WTC11 (cell line): ENCODE measurements at places on chromosomes 12 and 14.

GRCh38 chr12:57620936-57621496, 9.8 kb downstream of the ARHGEF25 start:
- DNase-seq, result no peak

GRCh38 chr14:34355584-34356263, 106.3 kb downstream of the SPTSSA start:
- no peak for DNase-seq

DNA sequence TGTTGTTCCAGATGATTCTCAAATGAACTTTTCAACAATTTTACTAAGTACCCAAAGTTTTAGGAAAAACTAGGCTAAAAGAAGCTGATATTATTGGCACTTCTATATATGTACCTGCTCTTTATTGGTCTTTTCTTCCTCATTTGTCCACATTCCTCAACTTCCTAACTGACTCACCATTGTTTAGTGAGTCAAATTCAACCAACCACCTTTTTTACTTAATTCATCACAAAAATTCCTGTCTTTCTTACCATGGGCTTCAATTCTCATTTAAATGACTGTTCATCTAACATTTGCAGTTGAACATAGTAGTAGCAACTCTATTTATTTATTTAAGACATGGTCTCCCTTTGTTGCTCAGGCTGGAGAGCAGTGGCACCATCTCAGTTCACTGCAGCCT, 47.6 kb upstream of the SLC2A13 start:
- no peak for DNase-seq

DNA sequence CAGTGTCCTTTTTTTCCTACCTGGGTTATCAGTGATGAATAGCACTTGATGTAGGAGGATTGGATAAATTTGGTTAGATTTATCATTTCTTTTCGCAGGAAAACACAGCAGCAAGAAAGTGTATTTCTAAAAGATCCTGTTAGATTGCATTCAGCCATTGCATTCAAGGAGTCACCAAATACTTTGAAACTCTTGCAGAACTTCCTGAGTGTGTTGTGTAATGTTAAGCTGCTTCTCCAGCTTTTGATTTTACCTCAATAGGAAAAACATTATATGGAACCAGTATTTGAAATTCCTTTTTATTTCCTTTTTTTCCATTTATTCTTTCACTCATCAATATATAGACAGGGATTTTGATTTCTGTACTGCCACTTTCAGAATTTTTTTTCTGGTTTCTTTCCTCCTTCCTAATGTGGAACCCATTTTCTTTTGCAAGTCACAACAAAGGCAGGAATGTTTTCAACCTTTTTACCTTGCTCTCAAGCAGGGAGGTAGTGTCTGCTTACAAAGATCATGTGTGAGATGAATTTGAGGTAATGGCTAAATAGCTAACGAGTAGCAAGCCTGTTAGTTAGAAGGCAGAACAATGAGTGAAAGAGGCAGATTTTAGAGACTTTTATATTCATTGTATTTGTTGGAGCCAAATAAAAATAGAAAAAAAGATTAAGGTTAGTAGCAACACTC, 56.2 kb downstream of the PPHLN1 start:
- no peak for DNase-seq

DNA sequence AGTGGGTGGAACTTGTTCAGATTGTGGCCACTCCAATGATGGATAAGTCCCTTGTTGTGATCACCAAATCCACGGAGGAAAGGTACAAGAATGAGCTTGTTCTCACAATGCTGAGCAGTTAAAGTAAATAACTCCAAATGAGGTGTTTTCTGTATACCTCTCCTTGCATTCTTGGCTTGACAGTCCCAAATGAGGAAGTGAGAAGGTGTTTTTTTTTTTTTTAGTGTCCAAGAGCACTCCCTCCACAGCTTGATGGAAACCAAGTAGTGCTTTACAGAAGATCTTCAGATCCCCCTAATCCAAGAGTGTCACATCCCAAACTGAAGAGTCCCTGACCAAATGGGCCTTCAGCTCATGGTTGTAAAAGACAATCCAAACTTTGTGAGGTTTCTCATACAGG, 153.6 kb downstream of the ATP23 start:
- no peak for DNase-seq

DNA sequence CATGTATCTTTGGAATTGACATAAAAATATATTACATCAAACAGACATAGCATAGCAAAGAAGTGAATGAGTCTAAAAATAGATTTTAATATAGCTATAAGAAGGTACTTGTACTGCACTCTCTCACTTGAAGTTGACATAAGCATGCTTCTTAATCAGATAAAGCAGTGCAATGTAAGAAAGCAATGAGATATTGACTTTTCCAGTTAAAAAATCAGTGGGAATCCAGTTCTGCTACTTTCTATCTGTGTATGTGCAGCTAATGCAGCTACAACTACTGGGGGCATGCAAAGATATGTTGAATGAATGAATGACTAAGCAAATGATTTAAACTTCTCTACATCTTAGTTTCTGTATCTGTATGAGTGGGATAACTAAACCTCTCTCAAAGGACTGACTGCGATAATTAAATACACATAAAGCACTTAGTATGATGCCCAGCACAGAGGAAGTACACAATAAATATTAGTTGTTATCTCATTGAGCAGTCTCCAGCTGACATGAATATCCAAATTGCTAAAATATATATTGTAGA, 10.3 kb downstream of the WASHC3 start:
- DNase-seq, result no peak

DNA sequence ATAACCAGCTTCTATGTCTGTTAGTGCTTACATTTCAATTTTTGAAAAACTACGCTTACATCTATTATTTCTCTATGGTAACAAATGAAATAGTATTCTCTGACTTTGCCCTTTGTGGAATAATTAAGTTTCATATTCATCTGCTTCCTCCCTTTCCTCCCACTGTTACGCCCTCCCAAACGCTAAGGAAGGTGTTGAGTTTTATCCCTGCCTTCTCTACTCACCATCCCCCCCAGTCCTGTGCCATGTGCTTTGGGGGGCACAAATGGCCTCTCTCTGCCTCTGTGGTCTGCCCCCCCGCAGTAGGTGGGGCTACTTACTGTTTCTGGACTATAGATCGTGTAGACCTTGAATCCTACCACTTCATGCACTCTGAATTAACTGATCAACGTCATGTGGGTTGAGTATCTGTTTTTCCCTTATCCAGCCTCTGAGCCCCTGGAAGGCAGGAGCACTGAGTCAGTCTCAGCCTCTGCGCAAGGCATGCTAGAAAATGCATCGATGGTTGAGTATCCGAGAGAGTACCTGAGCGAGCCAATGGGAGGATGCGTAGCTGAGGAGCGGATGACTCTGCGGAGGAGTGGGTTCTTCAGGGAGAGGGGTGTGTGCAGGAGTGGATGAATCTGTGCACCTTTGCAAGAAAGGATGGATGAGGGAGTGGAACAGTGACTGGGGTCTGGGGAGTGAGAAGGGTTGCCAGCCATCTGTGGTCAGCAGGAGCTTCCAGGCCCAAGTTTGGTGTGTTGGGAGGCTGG, 114.5 kb upstream of the RTL1 start:
- no peak for DNase-seq

- DNase-seq, result no peak
These were observed 26.1 kb downstream of the SERPINA11 start for GRCh38 chr14:94426526-94426925.

GRCh38 chr12:75712223-75712622, 200.8 kb upstream of the KRR1 start:
- no peak for DNase-seq

DNA sequence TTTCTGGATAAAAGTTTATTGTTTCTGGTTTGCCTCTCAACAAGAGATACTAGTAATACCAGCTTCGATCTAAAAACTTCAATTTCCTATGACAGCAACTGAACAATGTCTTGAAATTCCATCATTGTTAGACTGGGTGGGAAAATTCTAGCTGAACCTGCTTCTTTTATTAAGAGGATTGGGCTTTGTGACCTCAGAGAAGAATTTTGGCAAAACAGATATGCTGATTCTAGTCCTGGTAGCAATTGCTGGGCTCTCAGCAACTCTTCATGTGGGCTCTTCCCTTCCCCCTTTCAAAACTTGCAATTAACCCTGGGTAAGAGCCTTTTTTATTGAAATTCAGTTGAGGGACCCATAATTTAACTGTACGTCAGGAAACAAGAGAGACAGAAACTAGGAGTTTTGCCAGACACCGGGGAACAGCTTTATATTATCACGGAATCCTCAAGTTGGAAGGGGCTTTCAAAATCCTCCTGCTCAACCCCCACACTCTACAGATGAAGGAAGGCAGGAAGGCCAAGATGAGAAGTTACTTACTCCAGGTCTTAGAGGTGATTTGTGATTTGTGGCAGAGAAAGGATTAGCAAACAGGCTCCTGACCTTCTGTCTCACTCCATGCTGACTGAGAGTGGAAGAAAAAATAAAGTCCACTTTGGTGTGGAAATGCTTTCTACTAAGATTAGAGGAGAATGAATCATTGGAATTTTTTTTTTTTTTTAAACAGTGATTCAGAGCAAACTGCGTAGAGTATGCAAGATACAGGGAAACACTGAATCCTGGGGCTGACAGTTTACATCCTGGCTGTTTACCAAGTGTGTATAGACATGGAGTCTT, 239.0 kb upstream of the ATP2B1 start:
- no peak for DNase-seq

- DNase-seq, result no peak
These were observed 96.2 kb upstream of the ALG10 start for GRCh38 chr12:33926095-33926494.

- DNase-seq, result no peak
These were observed 48.5 kb upstream of the OVCH1 start for GRCh38 chr12:29546000-29546399.

DNA sequence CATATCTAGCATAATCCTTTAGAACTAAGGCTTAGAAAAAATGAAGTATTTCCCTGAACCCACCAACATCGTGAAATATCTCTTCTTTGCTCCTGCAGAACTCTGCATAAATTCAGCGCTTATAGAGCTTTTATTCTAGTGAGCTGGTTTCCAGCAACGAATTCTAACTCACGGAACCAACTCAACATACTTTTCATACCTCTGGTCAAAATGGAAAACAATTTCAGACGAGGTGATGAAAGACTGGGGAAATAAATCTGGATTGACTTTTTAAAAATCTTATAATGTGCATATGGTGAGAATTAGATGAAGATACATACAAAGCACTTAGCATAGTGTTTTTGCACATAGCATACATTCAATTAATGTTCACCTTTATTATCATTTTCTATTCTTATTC, 62.6 kb upstream of the BBS10 start:
- no peak for DNase-seq

DNA sequence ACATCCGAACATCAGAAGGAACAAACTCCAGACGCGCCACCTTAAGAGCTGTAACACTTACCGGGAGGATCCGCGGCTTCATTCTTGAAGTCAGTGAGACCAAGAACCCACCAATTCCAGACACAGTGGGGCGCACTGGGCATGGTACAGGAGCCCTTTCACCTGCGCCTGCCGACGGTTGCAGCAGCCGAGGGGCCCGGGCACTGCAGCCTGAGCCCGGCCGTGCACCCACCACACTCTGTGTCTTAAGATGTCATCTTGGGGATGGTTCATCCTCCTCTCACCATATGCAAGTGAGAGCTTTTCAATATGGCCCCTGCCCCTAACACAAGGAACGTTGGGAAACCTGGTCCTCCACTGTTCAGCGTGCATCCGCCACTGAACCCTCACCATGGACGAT, 288.3 kb downstream of the TTC8 start:
- no peak for DNase-seq

- no peak for DNase-seq
These were observed 52.9 kb downstream of the PEBP1 start for GRCh38 chr12:118188690-118189371.

GRCh38 chr12:51389302-51389999, 1.8 kb downstream of the GALNT6 start:
- DNase-seq, result no peak

DNA sequence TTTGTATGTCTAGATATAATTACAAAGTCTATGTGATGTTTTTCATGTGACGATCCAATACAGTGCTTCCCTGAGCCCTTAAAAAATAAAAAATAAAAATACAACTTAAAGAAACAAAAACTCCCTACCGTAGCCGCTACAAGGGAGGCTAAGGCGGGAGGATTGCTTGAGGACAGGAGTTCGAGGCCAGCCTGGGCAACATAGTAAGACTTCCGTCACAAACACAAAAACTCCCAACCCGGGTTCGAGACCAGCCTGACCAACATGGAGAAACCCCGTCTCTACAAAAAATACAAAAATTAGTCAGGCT, 669 bp upstream of the CDKN3 start:
- no peak for DNase-seq

DNA sequence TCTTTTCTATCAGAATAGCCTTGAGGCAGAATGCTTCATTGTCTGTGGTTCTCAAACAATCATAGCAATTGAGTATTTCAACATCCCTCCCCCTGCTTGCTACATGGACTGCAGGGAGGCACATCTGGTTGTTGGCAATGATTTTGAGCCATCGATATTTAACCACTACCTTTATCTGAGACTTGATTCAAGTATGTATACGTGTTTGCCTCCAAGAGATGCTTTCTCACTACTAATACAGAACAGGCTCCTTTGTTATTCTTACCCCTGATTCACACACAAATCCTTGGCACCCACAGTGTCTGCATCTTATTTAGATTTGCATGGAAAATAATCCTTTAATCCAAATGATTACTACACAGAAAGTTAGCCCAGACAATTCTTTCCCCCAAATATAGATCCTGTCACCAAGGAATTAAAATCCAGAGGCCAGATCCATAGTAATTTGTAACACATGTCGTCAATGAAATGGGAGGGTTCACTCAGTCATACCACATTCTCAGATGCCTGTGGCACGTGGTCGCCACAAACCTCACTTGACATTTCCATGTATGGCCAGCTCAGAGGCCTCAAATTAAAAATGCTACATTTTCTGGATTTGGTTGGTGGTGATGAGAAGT, 199.3 kb downstream of the ITPR2 start:
- no peak for DNase-seq

- no peak for DNase-seq
These were observed 49.9 kb upstream of the PLEKHG3 start for GRCh38 chr14:64654246-64654900.

GRCh38 chr14:102770147-102771123, 6.8 kb upstream of the TRAF3 start:
- no peak for DNase-seq
